Endothelial cell of coronary artery (primary cell): ENCODE measurements at places on chromosomes 16 and 17. TPM values are rescaled to one million over a fixed set of nuclear protein-coding genes. Genes with fewer than 3 reads are reported as not detected.

SCARF1 gene
- total RNA-seq = 75.1 and 96.1 TPM in 2 replicates

CCL8 gene
- not detected in 2 replicates for total RNA-seq

ADAD2 gene
- under 0.01 and 0.18 TPM in 2 replicates for total RNA-seq

PHF12 gene
- total RNA-seq = 8.8 and 16.3 TPM in 2 replicates

MMP25 gene
- total RNA-seq = under 0.01 TPM in 2 replicates

ATP1B2 gene
- total RNA-seq = not detected in 2 replicates

NOMO2 gene
- 92.3 and 202 TPM in 2 replicates for total RNA-seq

PARD6A gene
- total RNA-seq = 2.4 and 2.6 TPM in 2 replicates

TMIGD1 gene
- not detected in 2 replicates for total RNA-seq

TM4SF5 gene
- total RNA-seq = not detected in 2 replicates

ABCA3 gene
- 18.0 and 26.5 TPM in 2 replicates for total RNA-seq

DOC2B gene
- total RNA-seq = under 0.01 and 1.3 TPM in 2 replicates

CCL4 gene
- total RNA-seq = not detected in 2 replicates

SHISA9 gene
- under 0.01 TPM in 1 of 2 replicates, not detected in the other for total RNA-seq

HS3ST3A1 gene
- total RNA-seq = 0.18 TPM in 1 of 2 replicates, not detected in the other

TMC5 gene
- not detected in 2 replicates for total RNA-seq

SNTB2 gene
- total RNA-seq = 54.4 and 61.2 TPM in 2 replicates

RBFOX1 gene
- total RNA-seq = not detected in 2 replicates

PRCD gene
- 0.85 TPM in 1 of 2 replicates, not detected in the other for total RNA-seq

ANKFN1 gene
- 0.09 TPM in 1 of 2 replicates, not detected in the other for total RNA-seq

ASGR1 gene
- total RNA-seq = 9.2 TPM in 2 replicates

P2RX1 gene
- under 0.01 TPM in 1 of 2 replicates, not detected in the other for total RNA-seq

TSPOAP1 gene
- not detected in 2 replicates for total RNA-seq

CAMTA2 gene
- total RNA-seq = 4.3 and 13.7 TPM in 2 replicates

CSH2 gene
- total RNA-seq = not detected in 2 replicates

KRT31 gene
- not detected in 2 replicates for total RNA-seq

CRHR1 gene
- total RNA-seq = not detected in 2 replicates

DDX42 gene
- 65.1 and 80.6 TPM in 2 replicates for total RNA-seq

GLIS2 gene
- total RNA-seq = 0.99 and 1.8 TPM in 2 replicates

HSD17B1 gene
- 0.63 and 2.8 TPM in 2 replicates for total RNA-seq

TNP2 gene
- not detected in 2 replicates for total RNA-seq

SNRNP25 gene
- total RNA-seq = 21.6 and 45.2 TPM in 2 replicates

SDR42E1 gene
- total RNA-seq = 0.36 and 0.66 TPM in 2 replicates

MSI2 gene
- total RNA-seq = 18.5 and 29.9 TPM in 2 replicates

SNAI3 gene
- total RNA-seq = under 0.01 and 0.09 TPM in 2 replicates
